ENCODE measurements at places on chromosomes 16 and 17.

DNA sequence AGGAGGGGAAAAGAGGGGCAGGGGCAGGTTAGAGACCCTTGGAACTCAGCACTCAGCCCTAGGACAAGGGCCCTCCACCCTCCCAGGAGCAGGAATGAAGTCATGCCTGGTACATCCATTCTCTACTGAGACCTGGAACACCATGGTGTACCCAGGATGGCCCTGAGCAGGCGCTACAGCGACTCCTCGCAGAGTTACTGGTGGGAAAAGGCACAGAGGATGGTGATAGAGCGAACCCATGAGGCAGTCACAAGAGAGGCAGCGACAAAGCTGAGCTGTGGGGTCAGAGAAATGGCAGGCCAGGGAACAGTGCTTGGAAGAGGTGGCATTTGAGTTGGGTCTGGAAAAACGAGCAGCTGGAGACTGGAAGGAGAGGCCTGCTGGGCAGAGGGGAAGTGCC, 37.5 kb downstream of the SRCIN1 start:
- DNase-seq: no peak

DNA sequence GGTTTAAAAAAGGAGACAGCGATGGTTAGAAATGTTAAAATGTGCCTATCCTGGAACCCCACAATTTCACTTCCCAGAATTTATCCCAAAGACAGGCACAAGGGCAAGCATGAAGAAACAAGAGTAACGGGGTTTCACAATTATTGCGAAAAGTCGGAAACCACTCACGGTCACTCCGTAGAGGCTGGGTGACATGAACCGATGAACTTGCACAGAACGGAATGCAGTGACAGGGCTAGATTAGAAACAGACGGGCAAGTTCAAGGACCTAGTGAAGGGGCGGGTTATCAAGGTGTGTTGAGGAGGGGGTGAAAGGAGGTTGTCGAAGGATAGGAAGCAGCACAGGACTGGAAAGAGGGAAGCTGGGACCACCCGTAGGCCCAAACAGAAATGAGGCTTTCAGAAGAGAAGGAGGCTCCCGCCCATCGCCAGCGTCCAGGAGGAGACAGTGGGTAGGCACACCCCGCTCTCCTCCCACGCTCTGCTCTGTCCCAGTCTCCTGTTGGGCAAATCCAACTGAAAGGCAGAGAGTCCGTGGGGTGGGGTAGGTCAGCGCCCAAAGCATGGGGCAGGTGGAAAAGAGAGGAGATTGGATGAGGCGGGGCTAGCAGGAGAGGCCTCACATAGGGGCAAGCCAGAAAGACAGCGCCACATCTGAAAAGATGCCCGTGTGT, 47.4 kb upstream of the JPH3 start:
- DNase-seq: no peak

- no peak for DNase-seq
Measured at GRCh38 chr17:80795090-80795580, 196.5 kb upstream of the CHMP6 start.

- no peak for DNase-seq
Measured at GRCh38 chr17:6420173-6420641, 14.7 kb downstream of the AIPL1 start.

DNA sequence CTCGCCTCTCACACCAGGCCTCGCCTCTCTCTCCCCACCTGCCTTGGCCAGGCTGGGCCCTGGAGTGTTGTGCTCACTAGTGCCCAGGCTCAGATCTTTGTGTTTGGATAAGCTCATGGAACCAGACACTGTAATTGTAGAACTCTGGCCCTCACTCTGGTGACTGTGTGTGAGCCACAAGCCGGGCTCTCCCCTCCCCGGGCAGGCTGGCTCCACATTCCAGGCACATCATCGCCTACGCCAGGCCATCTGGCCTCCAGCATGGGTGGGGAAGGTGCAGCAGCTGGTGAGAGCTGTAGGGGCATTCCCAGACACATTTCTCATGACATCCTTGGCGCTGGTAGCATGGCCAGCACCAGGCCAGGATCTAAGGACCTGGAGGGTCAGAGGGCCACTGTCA, 202.3 kb downstream of the RAB11FIP4 start:
- peak; percentile 90 for DNase-seq

DNA sequence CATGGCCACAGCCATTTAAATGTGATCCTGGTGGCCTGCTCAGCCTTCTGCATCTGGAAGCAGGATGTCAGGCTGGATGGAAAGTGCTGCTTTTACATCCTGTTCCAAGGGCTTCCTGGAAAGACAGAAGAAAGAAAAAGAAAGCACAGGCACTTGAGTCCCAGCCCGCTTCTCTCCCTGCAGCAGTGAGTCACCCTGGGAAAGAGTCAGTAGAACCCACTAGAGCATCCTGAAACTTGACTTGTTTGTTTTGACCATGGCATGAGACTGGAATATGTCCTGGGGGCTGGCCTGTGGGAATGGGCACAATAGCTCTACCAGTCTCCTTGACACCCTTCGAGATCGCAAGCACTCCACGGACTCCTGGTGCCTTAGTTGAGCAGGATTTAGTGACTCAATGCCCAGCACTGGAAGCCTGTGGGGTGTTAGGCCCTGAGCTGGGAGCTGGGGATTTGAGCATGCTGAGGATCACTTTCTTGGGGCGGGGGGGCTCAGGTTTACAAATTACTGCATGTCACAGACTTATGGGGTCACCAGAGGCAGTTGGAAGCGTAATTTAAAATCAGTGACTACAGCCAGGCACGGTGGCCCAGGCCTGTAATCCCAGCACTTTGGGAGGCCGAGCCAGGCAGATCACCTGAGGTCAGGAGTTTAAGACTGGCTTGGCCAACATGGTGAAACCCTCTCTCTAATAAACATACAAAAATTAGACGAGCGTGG, 22.1 kb upstream of the GNA13 start:
- DNase-seq: peak; percentile 80

GRCh38 chr17:43697937-43698336, 36.2 kb upstream of the MEOX1 start:
- DNase-seq: no peak

GRCh38 chr17:55274355-55275255, 9.8 kb downstream of the HLF start:
- DNase-seq: no peak

- no peak for DNase-seq
Measured at GRCh38 chr16:69346683-69347082, 4.9 kb downstream of the TMED6 start.

DNA sequence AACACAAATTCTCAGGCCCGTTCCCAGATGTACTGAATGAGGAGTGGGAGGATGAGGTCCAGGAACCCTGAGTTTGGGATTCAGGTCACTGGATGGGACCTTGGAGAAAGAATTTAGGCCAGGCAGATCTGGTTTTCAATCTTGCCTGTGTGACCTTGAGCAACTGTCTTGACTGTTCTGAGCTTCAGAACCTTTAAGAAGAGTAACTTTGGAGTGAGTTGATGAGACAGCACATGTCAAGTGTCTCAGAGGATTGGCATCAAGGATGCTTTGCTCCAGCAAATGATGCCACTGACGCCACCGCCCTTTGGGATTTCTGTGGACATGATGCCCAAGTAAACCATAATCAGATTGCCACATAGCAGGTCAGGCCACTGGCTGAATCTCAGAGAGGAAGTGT, 56.2 kb upstream of the DNAJA2 start:
- DNase-seq: no peak

DNA sequence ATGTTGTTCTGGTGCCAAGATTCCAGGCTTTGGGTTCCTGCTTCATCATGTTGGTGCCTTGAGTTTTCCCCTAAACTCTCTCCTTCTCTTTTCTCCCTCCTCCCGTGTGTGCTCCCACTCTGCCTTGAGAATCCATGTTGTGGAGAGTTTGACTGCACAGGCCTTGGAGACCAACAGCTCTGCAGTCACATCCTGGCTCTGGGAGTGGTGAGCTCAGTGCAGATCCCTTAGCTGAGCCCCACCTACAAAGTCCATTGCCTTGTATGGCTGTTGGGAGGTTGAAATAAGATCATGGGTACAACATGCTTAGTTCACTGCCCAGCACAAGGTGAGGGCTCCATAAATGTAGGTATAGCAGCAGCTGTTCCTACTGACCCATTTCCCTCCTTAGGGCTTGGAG, 85.9 kb downstream of the IRX3 start:
- no peak for DNase-seq

DNA sequence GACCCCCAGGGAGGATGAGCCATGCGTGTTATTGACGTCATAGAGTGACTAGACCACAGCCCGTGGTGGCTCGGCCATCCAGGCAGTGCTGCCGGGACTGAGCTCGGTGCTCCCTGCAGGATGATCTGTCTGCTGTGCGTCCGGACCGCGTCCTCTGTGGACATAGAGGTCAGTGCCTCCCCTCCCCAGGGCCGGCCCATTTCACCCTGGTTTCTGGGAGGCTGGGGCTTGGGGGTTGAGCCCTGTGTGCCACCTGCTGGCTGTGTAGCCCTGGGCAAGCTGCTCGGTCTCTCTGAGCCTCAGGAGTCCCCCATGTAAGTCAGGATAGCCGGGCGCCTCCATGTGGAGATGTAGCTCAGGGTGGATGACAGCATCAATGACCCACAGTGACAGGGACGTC, 8.3 kb downstream of the TSC2 start:
- DNase-seq: peak; percentile 20

- DNase-seq: no peak
Measured at GRCh38 chr16:61228371-61228770, 807.9 kb downstream of the CDH8 start.

- DNase-seq: no peak
Measured at GRCh38 chr17:82883419-82884031, 43.7 kb upstream of the ZNF750 start.

DNA sequence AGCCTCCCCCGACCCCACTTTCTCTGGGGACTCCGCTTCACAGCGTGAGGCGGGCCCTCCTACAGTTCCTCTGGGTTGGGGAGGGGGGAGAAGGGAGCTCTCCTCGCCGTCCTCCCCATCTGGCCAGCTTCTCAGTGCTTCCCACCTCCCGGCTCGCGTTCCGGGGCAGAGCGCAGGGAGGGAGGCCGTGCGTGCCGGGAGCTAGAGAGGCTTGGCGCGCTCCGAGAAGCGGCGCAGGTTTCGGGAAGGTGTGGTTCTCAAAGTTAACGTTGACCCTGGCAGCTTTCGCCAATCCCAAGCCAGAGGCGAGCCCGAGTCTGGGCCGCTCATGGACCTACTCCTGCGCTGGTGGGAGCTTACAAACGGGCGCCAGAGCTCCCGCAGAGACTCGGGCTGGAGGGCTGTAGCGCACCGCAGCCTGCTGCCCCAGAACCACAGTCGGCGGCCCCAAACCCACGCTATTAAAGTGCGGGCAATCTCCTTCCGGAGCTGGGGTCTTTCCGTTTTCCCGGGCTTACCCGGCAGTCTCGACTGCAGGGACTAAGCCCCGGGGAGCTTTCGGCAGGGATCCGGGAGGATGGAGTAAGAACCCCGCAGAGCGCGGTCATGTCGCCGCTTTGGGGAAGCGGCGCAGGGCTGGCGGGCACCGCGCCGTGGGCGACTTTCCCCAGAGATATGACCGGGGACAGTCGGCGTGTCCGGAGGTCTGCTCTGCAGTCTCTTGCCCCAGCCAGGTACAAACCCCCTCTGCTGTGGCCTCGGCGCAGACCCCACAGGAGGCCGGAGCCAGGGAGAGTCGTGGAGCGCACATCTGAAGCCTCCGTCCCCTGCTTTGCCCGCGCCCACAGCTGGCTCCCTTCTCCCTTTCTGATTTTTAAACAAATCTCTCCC, 787 bp downstream of the CDH11 start:
- no peak for DNase-seq

DNA sequence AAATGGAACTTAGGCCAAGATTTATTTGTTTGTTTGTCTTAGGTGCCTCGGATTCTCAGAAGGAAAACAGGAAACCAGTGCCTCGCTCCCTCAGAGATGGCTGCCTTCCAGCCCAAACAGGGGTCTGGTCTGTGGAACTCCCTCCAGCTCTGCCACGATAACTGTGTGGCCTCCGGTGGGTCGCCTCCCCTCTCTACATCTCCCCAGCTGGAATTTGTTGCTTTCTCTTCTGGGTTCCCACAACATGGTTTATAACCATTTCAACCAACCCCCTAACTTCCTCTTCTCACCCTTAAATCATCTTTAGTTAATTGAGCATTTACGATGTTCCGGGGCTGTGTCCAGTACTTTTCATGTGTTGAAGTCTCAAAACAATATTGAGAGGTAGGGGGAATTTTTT, 30.9 kb upstream of the PLLP start:
- no peak for DNase-seq

- no peak for DNase-seq
Measured at GRCh38 chr17:41058741-41059140, 1.2 kb downstream of the KRTAP2-3 start.

GRCh38 chr16:68660359-68660795, 15.3 kb downstream of the CDH3 start:
- DNase-seq: peak; percentile 52

DNA sequence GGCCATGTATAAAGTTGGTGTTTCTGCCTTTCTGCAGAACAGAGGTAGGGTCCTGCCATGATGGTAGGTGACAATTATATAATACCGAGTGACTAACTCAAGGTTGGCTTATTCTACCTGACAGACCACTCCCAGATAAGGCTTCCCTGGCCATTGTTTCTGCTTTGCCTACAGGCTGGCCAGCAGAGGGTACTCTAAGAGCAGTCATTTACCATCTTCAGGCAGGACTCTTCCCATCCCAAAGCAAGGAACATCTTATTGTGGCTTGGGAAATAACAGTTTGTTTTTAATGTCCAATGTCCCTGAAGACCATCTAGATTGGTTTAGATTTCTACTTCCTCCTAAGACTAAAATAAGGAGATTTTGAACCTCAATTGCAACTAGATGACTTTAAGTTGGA, 74.1 kb downstream of the SNX11 start:
- peak; percentile 26 for DNase-seq

GRCh38 chr17:8153525-8153956, 1.3 kb upstream of the PER1 start:
- DNase-seq: peak; percentile 97

GRCh38 chr16:79282806-79283205, 317.7 kb downstream of the MAF start:
- no peak for DNase-seq

DNA sequence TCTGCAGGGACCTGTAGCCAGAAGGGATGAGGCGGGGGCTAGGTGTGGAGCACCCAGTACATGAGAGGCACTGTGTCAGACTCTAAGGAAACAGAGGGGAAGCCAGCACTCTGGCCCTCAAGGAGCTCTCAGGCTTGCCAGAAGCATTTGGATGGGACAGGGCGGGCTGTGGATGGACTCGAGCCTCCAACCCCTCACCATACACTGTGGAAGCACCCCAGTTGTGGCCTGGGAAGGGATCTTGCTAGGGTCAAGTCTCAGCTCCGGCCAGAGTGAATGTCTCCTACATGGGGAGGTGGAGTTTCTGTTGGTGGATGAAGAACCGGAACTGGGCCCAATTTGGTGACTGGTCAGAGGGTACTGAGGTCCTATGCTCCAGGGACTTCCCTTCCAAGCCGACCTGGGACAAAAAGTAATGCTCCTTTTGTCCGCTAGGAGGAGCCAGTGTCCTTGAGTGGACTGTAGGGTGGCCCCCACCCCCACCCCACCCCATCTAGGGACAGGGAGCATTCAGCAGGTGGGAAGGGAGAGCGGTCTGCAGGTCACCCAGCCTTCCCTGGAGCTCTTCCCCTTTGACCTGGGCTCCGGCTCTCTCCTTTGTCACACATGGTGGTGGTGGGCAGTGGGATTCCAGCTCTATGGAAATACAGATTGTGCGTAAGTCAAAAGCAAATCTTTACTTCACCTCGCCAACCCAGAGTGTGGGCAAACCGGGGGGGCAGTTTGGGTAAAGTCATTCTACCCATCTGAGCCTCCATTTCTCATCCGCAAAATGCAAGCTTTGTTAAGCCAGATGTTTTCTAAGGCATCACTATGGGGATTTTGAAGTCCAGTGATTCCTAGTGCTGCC, 20.4 kb upstream of the PHB1 start:
- DNase-seq: peak; percentile 43

GRCh38 chr17:63479495-63480184, 2.8 kb downstream of the ACE start:
- no peak for DNase-seq

Data from AG10803 (cell line).